ENCODE measurements at places on chromosomes 3 and 15.
A peak's percentile ranks its signal among the peaks of the same experiment; 100 is the strongest.

DNA sequence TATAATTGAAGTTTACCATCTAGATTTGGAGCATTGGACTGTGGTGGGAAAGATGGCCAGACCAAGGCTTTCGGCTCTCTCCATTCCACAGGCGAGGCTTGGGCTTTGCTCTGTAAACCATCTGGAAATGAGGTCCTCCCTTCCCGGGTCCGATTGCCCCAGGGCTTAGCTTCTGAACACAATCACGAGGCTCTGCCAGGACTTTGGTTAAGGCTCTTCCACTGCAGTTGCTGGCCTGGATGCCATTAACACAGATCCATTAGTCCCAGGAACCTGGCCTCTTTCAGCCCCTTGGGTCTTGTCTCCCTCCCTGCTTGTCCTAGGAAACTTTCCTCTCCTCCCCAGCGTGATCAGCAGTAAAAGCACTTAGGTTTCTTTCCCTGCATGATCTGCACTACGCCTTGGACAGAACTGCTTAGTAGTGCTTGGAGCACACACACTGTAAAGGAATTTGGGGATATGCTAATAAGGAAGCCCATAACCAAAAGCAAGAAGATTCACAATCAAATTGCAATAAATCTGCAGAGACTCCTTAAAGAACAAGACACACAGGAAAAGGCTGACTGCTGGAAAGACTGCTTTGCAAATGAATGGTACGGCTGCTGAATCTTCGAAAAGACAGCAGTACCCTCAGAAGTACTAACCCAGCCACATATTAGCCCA is 154.3 kb downstream of the ECT2 start:
- no peak for DNase-seq

DNA sequence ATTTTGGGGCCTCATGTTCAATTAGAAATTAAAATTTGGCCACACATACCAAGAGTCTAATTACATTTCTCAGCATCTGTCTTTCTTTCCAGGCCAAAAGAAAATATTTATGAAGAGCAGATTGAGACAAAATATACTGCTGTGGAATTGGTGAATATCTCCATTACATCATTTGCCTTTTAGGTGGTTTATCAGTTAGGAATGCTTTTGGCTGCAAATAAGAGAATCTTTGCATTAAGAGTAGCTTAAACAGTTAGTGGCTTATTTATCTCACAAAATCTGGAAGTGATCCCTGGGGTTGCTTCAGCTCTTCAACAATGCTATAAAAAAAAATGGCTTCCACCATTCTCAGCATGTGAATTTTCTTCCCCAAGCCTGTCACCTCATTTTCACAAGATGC is 308.7 kb downstream of the MAGI1 start:
- peak; percentile 56 for DNase-seq

GRCh38 chr3:31919528-31919927 is 61.5 kb downstream of the OSBPL10 start:
- DNase-seq = no peak

DNA sequence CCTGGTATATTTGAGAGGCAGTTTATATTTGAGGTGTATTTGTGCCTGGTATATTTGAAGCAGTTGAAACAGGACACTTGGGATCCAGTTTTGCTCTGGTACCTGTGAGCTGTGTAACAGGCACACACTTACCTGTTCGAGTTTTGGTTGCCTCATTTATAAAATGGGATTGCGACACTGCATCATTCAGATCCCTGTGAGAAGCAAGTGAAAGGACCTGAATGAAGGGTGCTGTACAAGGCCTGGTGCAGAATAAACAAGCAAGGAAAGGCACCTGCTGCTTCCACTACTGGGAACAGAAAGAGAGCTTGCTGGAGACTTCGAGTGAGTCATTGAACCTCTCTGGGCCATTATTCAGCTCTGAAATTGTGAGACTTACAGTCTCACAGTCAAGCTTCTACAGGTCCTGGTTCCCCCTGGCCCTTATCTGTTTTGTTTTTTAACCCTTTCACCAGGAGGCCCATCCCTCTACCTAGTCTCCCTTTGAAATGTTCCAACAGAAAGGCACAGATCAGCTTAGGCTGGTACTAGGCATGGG is 11.5 kb downstream of the FETUB start:
- no peak for DNase-seq

DNA sequence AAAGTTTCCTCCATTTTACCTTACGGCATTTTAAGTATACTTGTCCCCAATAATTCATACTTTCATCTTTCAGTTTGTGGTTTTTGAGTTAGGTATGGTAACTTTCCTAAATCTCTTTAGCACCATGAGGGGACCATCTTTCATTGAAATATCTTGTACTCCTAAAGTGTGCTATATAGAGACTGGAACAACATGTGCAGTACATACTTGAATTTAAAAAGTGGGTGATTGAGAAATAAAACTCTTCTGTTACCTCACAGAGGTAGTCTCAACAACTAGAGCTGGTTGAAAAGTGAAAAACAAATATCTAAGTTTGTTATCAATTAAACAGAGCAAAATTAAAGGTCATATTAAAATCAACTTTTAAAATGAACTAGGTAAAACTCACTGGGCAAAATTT is 423.1 kb downstream of the ROBO2 start:
- DNase-seq = no peak

GRCh38 chr15:99981191-99981647 is 248.0 kb upstream of the LYSMD4 start:
- DNase-seq = no peak

DNA sequence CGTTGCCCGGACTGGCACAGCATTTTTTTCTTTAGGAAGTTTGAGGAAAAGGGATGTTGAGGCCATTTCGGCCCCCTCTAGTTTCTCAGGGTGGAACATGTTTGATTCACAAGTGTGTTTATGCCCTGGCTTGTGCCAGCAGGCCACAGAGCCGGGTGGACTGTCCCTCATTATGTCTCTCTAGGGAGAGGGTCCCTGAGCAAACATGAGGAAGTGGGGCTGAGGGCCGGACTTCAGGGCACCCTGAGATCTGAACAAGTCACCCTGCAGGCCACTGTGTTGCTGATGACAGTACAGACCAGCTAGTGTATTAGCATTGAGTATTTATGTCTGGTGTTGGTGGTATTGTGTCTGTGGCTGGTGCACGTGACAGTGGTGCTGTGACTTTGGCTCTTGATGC is 34.9 kb downstream of the RNU5B-1 start:
- DNase-seq = no peak

DNA sequence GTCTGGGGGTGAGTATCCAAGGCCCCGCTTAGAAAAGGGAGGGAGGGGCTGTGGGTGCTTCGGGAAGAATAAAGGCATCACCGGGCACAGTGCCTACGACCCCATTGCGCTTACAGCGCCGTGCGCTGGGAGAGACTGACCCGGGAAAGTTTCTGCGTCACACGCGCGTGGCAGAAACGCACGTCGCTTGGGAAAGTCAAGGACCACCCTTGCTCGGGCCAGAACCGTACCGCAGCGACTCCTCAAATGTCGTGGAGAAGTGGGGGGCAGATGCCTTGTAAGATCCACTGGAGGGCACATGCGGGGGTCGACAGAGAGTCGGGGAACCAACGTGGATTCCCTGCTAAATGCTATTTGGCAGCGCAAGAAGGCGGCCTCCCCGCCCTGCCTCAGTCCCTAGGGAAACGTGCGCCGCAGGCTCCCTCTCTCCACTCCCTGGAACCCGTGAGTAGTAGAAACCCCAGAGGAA is 2.4 kb downstream of the ADAMTS9 start:
- DNase-seq = peak; percentile 59

DNA sequence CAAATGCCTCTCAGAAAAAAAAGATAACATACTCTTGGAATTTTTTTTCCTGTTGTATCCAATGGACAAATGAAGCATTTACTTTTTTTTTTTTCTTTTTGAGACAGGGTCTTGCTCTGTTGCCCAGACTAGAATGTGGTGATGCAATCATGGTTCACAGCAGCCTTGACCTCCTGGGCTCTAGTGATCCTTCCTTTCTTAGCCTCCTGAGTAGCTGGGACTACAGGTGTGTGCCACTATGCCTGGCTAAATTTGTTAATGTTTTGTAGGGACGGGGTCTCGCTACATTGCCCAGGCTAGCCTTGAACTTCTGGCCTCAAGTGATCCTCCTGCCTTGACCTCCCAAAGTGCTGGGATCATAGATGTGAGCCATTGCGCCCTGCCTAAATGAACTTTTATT is 167.2 kb downstream of the ISL2 start:
- DNase-seq = no peak

DNA sequence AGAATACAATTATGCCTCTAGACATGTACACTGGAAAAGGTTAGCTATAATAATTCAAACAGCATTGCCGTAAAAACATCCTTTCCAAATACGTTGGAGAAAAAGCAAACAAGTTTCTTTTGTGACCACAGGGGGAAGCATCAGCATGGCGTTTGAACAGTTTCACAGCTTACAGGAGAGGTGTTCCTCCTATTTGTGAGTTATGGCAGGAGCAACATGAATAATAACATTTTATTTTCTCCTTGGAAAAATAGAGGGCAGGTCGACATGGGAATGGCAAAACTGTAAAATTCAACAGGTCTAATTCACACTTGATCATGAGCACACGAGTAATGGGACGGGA is 39.7 kb upstream of the GADL1 start:
- peak; percentile 34 for DNase-seq

GRCh38 chr3:142850395-142851023 is 38.4 kb downstream of the PCOLCE2 start:
- peak; percentile 84 for DNase-seq

- no peak for DNase-seq
Observed at GRCh38 chr3:123270818-123271217, 69.1 kb downstream of the SEC22A start.

DNA sequence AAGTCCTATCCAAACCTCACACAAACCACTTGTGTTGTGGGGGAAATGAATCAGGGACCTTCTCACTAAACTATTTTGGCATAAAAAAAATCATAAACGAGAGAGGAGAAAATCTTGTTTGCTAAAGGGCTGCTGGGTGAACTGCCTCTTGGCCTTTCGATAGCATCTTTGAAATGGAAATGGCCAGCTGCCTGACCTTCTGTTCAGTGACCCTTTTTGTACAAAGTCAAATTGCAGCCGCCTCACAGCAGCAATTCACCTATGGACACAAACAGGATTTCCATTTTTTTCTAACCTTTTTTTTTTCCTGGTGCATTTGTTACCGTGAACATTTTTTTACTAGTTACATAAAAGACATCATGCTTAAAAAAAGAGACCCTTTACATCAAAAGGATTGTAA is 89.0 kb upstream of the ONECUT1 start:
- no peak for DNase-seq

DNA sequence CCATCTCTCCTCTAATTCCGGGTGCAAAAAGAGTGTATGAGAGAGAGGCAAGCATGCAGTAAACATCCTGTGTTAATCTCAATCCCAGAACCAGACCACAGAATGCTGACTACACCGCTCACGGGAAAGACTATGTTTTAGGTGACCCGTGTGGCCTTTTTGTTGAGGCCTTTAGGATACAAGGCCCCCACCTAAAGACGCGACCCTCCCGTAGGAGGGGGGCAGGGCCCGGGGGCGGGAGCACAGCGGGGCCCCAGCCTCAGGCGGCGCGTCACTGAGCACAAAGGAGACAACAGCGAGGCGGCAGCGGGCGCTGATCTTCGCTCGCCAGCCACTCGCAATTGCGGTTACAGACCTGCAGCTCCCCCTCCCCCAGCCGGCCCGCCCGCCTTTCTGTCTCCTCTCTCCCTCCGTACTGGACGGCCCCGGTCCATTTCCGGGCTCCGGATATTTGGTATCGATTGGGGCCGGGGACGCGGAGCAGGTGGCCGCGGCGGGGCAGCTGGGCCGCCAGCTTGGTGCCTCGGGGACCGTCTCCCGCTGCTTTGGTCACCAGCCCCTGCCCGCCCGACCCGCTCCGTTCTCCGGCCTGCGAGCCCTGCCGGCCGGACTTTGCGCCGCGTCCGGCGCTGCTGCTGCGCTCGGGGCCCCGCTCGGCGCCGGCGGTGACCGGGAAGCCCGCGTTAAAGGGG is at the start of gene CCDC50:
Gene CCDC50 (plus strand): TSS at position 433 of the 692 bp plus-strand sequence. CDS start 281 bp downstream, outside the sequence.
- DNase-seq = peak; percentile 75

DNA sequence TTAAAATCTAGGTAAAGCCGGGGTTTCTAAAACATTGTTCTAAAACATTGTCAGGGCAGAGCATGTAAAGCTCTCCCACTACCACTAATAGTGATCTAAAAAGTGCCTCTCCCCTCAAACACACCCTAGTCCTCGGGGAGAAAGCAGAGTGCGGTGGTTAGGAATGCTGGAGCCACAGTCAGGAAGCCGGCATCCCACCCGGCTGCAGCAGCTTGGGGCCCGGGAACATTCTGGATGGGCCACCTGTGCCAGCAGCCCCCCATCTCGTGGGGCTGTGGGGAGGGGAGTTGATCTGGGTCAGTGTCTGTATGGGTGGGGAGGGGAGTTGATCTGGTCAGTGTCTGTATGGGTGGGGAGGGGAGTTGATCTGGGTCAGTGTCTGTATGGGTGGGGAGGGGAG is 176.9 kb downstream of the APBA2 start:
- no peak for DNase-seq

- DNase-seq = peak; percentile 39
Observed at GRCh38 chr15:61337541-61337940, 108.4 kb upstream of the RORA start.

DNA sequence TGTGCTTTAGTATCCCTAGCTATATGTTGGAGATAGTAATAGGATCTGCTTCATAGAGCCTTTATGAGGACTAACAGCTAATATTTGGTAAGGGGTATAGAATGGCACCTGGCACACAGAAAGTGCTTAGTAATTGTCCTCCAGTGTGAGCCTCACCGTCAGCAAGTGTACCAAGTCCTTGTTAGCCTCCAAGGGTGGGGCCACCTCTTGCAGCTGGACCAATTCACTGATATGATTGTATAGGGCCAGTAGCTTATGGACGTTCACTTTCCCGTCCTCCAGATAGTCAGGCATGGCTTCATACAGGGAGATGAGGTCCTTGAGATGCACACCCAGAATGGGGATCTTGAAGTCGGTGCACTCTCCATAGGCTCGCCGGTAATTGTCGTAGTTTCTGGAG is 53.6 kb downstream of the FAM98B start:
- DNase-seq = no peak

GRCh38 chr3:53729159-53729558 is 117.1 kb downstream of the CHDH start:
- DNase-seq = no peak

DNA sequence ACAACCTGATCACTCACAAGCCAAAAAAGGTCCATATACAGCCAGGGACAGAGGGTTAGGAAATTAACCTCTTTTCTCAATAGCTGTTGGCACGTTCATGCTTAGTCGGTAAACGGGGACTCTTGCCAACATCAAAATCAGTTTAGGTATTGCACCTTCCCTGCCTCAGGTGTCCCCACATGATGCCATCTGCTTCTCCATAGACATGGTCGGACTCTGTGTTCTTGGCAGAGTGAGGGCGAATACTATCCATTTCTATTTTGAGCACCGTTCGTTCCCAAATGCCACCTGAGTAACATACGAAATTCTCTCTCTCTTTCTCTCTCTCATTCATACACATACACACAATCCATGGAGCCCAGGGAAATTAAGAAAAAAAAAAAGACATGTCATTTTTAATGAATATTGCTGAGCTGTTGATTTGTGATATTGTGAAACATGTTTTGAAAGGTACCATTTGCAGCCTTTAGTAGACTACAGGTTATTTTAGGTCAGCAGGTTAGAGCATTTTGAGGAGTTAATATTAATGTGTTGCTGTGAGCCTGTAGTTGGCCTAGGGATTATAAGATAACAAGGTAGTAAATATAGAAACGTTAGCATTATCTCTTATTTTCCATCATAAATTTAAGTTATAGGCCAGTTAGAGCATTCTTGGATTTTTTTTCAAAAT is 78.5 kb downstream of the GHSR start:
- no peak for DNase-seq

All from fibroblast of skin of back (primary cell).